ENCODE measurements at places on chromosomes 7 and 10.

GRCh38 chr10:3173171-3173878, 743 bp upstream of the PITRM1 start:
- DNase-seq, result peak; percentile 74

GRCh38 chr7:37434529-37434928, 14.1 kb downstream of the ELMO1 start:
- no peak for DNase-seq

GRCh38 chr7:46791188-46791587, 790.7 kb downstream of the TNS3 start:
- no peak for DNase-seq

- DNase-seq, result no peak
Observed at GRCh38 chr7:136588216-136588615, 280.2 kb upstream of the CHRM2 start.

- DNase-seq, result no peak
Observed at GRCh38 chr7:79286181-79286580, 167.3 kb downstream of the MAGI2 start.

GRCh38 chr10:34254596-34254995, 560.5 kb downstream of the PARD3 start:
- DNase-seq, result peak; percentile 19

DNA sequence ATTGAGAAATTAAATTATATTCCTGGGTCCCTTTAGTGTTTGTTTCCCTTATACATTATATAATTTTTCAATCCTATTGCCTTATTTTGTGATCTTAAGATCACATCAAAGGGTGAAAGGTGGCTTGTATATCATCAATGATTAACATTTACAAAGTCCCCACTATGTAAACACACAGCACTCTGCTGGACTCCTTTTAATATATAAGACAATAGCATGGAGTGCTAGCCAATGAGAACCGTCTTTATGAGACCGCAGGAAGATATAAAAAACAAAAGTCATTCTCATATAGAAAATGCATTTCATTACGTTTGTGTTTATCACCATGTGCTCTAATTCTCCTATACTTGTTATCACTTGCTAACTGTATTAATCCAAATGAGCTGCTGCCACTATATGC, 108.5 kb downstream of the HOXA1 start:
- DNase-seq, result no peak

DNA sequence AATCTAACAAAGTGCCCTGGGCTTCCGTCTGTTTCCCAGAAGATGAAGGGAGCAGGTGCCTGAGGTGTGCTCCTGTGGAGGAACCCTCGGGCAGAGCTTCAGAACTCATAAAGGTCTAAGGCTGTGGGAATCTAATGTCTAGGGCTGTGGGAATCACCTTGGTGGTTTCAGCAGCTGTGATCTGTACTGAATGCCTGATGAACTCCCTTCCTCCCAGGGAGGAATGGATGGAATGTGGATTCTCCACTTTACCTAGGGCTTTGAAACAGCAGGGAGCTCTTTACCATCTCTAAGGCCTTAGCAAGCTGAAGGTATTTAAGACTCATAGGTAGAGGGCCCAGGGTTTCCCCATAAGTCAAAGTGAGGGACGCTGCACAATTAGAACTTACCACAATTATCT, 36.0 kb upstream of the SEMA3E start:
- DNase-seq, result no peak

- DNase-seq, result no peak
Observed at GRCh38 chr10:987620-987869, 689 bp upstream of the GTPBP4 start.

GRCh38 chr10:120474956-120475355, 17.9 kb downstream of the PLPP4 start:
- DNase-seq, result no peak

GRCh38 chr7:88204525-88205110, 15.2 kb downstream of the SRI start:
- DNase-seq, result no peak

DNA sequence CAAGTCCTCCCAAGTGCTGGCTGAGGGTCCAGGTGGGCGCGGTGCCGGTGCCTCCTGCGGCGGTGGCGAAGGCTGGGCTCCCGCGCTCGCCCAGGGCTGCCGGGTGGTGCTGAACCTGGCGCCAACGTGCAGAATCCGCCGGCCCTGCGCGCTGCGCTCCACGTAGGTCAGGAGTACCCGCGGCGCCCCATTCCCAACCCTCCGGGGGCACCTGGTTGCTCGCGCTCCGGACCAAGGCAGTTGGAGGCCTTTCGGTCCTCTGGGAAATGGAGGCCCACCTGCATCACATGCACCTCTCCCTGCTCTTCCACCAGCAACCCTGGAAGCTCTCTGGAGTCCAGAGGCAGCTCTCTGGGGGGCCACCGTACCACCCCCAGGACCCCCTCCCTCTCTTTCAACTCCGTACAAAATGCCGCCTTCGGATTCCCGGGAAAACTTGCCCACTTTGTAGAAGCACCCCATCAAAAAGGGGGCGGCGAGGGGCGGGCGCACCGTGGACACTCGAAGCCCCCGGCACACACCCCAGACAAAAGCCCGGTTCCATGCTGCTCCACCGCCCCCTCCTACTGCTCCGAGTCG, 745 bp downstream of the SLC16A9 start:
- DNase-seq, result no peak

GRCh38 chr7:47638679-47639315, 56.9 kb upstream of the TNS3 start:
- DNase-seq, result no peak

DNA sequence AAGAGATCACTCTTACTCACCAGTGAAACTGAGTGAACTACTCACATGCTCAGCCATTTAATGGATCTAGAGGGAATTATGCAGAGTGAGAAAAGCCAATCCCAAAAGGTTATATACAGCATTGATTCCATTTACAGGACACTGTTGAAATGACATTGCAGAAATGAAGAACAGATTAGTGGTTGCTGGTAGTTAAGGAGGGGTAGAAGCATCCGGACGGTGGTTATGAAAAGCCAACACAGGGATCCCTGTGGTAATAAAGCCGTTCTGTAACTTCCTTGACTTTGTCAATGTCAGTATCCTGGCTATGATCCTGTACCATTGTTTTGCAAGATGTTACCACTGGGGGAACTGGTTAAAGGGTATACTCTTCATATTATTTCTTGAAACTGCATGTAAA, 253.4 kb downstream of the USP6NL start:
- no peak for DNase-seq

DNA sequence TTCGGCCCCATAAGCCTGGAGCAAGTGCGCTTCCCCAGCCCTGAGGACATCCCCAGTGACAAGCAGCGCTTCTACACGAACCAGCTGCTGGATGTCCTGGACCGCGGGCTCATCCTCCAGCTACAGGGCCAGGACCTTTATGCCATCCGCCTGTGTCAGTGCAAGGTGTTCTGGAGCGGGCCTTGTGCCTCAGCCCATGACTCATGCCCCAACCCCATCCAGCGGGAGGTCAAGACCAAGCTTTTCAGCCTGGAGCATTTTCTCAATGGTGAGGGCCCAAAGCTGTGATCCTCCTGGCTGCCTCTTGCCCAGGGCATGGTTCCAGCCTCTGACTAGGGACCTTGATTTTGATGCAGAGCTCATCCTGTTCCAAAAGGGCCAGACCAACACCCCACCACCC, 10.1 kb downstream of the IRF5 start:
- DNase-seq, result no peak

- no peak for DNase-seq
Observed at GRCh38 chr7:94284104-94284503, 110.6 kb upstream of the COL1A2 start.

DNA sequence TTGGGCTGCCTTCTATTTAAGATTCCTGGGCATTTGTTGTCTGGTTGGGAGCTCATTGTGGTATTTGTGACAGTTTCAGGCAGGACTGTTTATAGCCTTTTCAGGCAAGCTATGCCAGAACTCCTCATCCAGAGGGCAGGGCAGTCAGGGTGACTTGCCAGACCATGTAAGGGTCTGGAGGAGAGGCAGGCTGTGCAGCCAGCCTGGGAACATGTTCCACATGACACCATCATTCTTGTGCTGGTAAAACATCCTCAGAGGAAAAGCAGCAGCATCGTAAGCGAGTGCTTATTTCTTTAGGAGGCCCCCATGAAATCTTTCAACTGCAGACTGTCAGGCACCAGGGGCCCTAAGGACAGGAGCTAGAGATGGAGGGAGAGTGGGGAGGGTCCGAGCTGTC, 44.0 kb upstream of the SORBS1 start:
- DNase-seq, result no peak

GRCh38 chr7:105364684-105365083, 24.0 kb downstream of the SRPK2 start:
- DNase-seq, result no peak

- no peak for DNase-seq
Observed at GRCh38 chr10:49153971-49154370, 20.1 kb upstream of the FAM170B start.
